HFF-Myc (cell line): ENCODE measurements at places on chromosomes 12 and 14.

- no peak for DNase-seq
Observed at GRCh38 chr12:54363047-54363446, 1.2 kb downstream of the GPR84 start.

DNA sequence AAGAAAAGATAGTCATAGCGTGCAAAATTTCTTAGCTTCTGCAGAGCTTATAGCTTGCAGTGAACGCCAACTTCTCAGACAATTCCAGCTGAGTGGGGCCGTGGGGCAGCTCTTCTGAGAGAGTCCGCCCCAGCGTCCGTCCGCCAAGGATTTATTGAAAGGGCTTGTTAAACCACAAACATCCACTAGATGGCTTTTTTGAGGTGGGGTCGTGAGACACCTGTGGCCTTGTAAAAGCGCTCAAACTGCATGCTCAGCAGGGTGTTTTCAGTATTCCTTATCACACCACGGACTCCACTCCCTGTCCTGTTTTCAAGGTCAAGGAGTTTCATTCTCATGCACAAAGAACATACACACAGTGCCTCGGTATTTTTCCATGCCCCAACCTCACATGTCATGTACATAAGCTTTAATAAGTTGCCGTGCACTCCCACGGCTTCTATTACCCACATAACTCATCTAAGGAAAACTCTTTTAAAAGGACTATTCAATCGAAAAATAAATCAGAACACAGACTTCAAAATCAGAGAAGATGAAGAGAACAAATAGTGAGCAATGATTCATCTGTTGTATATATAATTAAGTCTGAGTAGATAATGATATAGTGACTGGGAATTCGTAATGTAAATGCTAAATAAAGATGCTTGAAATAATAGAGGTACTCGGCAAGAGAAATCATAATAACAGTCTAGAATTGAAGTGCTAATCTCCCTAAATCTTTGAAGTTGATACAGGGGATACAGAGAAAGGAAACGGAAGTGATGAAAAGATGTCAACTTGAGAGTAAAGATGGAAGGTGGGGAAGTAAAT, 46.7 kb downstream of the WBP11 start:
- DNase-seq: no peak

DNA sequence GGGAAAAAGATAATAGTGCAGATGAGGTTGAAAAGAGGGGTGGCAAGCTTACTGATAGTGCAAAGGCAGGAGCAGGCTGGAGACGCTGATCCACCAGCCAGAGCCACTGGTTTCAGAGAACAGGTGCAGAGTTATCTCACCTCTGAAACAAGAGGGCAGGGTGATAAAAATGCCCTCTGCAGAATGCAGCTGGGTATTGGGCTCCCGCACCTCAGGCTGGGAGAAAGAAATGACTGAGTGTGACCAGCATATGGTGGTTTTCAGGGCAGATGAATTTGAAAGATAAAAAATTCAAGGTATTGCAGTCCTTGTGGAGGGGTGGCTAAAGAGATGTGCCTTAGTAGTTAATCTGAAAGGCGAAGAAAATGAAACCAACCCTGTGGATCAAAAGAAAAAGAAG, 2.9 kb upstream of the TMEM30B start:
- DNase-seq: no peak

GRCh38 chr14:77603654-77604255, 12.7 kb downstream of the SPTLC2 start:
- no peak for DNase-seq

DNA sequence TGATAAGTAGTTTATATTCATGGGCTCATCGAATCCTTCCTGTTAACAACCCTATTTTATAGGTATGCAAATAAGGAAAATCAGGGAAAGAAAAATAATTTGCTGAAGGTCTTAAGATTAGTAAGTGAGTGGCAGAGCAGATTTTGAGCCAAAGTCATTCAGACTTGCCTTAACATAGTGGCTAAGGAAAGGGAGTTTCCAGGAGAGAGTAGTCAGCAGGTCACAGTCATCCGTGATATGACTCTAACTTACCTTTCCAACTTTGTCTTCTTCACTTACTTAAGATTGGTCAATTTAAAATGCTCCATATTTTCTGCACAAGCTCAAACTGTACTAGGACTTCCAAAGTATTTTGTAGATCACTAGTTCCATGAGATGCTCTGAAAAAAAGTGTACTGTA, 46.6 kb downstream of the AKAP6 start:
- no peak for DNase-seq

GRCh38 chr14:94278731-94279130, 14.3 kb downstream of the SERPINA10 start:
- DNase-seq: no peak

GRCh38 chr12:54028314-54029201, at the start of gene HOXC6:
Gene HOXC6 (plus strand): TSS chr12:54028440. CDS start chr12:54028522, 82 bp downstream.
- DNase-seq: no peak

DNA sequence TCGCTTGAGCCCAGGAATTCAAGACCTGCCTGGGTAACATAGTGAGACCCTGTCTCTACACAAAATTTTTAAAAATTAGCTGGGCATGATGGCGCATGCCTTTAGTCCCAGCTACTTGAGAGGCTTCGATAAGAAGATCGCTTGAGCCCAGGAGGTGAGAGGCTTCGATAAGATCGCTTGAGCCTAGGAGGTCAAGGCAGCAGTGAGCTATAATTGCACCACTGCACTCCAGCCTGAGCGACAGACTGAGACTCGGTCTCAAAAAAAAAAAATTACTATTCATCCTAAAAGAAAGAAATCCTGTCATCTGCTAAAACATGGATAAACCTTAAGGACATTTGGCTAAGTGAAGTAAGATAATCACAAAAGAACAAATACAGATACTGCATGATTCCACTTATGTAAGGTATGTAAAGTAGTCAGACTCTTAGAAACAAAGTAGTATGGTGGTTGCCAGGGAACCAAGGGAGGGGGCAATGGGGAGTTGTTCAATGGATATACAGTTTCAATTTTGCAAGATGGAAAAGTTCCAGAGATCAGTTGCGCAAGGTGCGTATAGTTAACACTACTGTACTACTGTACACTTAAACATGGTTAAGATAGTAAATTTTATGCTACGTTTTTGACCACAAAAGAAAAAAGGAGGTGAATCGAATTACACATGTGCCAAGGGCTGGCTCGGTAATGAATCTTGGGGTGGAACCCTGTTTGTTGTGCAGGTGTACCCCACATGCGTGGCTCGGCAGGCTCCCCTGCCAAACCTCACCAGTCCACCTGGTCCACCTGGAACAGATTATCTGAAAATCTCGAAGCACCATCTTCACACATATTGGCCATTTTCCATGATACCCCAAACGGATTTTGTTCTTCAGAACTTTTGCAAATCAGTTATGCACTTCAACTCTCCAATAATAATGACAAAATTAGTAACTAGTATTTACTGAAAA, 18.3 kb upstream of the ATP2A2 start:
- DNase-seq: no peak

DNA sequence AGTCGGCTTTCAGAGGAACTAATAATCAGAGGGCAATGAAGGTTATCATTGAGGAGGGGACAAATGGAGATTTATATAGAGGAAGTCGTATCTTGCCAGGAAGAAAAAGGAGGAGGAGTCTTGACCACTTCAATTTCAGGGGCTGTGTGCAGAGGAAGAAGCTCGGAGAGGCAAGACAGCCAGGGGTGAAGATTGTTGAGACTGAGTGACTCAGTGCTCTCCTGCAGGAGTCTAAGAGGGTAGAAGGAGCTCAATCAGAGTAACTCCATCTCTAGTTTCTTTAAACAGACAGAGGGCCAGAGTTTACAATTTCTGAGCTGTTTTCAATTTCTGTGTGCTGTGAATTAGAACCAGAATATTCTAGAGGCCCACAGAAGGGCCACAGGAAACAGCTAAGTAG, 439.3 kb upstream of the PRICKLE1 start:
- no peak for DNase-seq

- no peak for DNase-seq
Observed at GRCh38 chr14:76250302-76250701, 98.6 kb downstream of the GPATCH2L start.

GRCh38 chr12:48988030-48988649, 10.0 kb downstream of the WNT1 start:
- no peak for DNase-seq

DNA sequence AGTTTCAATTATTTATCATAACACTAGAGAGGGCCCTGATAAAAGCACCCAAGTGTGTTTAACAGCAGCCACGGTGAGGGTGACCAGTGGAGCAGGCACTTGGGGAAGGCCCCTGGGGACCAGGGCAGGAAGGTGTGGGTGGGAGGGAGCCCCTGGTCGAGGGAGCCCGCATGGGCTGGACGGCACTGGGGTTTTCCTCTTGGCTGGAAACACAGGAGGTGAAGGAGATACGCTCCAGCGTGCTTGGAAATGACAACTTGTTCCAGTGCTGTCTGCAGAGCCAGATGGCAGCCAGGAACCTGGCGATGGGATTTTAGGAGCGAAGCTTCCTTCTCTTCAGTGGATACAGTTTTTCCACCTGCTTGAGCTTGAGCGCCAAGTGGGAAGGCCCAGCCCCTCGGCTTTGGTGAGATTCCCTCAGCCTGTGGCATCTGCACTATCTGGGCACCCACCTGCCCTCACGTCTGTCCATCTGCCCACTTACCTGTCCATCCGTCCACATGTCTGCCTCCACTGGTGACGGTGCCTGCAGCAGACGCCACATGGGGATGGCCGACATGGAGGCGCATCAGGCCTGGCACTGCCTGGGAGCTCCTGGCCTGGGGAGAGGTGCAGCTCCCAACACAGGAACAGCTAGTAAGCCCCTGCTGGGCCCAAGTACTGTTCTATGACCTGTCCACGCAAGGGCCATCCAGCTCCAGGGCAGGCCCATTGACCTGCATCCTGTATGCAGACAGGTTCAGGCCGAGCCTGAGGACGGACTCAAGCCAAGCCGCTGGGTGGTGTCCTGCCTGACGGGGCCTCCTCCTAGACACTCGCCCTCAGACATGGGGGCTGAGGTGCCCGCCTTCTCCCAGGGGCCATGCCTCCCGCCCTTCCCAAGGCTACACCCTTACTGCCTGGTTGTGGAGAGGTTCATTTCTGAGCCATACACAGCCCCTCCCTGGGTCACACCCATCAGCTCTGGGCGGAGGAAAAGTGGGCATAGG, 192.2 kb upstream of the C14orf180 start:
- no peak for DNase-seq

DNA sequence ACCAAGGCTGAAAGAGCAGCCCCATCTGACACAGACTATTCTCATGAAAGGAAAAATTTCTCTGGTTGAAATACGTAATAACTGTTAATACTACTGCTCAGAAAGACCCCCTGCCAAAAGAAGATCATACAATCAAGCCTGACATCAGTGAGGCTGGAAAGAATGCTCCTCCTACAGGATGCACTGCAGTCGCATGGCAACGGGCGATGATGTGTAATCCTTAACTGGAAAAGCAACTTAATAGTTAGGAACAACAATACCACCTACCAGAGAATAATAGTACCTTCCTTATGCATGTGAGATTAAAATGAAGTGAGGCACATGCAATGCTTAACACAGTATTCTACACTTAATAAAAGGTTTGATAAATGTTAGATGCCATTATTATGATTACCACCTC, 1.2 kb upstream of the GOLGA5 start:
- no peak for DNase-seq

DNA sequence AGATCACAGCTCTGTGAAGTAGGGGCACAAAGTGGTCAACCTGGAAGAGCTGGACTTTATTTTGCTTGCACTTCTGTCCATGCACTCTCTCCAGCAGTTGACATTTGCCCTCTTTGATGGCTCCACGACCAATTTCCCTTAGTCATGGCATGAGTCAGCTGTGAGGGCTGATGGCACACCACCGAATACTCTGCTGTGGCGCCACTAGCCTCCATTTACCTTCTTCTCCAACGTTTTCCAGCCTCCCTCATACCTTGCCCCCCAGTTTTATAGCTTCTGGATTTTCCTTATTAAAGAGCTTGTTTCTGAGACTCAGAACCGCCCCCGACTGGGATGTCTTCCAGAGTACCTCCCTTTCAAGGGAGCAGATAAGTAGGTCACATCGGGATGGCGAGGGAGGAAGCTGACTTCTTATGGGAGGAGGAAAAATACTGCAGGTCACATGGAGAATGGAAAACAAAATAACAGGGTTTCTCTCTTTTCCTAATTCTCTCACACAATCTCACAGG, 17.6 kb downstream of the NINJ2 start:
- DNase-seq: no peak

GRCh38 chr12:2895051-2895451, 4.4 kb downstream of the TULP3 start:
- no peak for DNase-seq

- no peak for DNase-seq
Observed at GRCh38 chr14:68230950-68231717, 411.6 kb downstream of the RAD51B start.

DNA sequence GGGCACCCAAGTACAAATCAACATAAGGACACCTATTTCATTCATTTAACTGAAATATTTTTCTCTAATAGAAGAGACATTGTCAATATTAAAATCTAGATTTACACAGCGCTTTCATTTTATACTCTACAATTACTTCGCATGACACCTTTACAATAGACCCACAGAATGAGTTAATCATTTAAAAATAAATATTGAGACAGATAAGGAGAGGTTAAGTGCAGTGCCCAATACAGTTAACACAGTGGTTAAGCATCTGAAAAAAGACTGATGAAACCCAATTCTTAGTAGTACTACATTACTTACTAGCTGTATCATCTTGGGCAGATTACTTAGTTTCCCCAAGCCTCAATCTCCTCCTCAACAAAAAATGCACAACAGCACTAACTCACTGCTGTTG, 116.2 kb downstream of the DENND5B start:
- DNase-seq: no peak

DNA sequence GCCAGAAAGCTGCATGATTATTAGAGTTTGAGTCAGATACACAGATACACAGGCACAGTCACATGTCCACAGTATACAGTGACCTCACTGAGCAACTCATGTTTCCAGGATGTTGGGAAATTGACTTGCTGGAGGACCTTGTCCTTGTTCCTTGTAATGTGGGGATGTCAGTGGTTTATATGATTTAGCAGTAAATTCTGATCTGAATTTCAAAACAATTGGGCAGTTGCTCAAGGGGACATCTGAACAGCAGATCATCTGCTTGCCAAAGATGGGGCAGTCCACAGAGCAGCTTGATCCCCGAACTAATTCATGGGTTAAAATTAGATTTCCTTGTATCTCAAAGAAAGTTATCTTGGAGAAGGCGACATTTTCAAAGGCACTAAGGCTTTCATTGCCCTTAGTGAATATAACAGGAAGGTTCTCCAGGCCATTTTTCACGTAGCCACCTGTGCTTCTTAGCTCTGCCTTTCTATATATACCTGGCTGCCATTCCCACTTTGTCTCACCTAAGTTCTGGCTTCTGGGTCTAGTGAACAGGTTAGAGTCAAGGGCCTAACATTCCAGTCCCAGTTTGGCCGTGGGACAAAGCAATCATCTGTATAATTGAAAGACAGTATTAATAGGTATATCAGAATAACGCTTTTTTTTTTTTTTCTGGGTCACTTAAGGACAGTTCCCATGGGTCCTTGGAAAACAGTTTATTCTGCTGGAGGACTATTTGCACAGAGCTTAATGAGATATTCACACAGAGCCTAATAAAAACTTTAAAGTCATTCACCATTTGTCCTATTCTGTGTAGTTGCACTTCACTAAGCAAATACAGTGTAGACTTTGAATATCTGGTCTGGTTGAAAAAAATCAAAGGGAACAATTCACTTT, 64.9 kb upstream of the STRN3 start:
- DNase-seq: no peak
